ENCODE measurements at places on chromosomes 4 and X. TPM values are rescaled to one million over a fixed set of nuclear protein-coding genes. Genes with fewer than 3 reads are reported as not detected.

Gene ARHGEF38
- not detected for total RNA-seq

Gene GYPE
- total RNA-seq, result 3.0 TPM

Gene MEPE
- total RNA-seq, result 0.06 TPM

Gene TLR10
- total RNA-seq, result 1.9 TPM

Gene METTL14
- total RNA-seq, result 15.6 TPM

Gene COX7B2
- not detected for total RNA-seq

Gene GABRE
- 17.2 TPM for total RNA-seq

Gene DKC1
- total RNA-seq, result 20.1 TPM

Gene ALAS2
- total RNA-seq, result 49.0 TPM

Gene CT45A10
- total RNA-seq, result not detected

Gene FAM9B
- total RNA-seq, result not detected

Gene HMX1
- total RNA-seq, result 2.9 TPM

Gene FAM149A
- total RNA-seq, result 23.9 TPM

Gene PPP2R3B
- 35.8 TPM for total RNA-seq

Gene IQSEC2
- total RNA-seq, result 13.6 TPM

Gene AFAP1
- total RNA-seq, result 42.0 TPM

Gene GK2
- not detected for total RNA-seq

Gene TEX11
- total RNA-seq, result not detected

Gene NR0B1
- total RNA-seq, result 2.3 TPM

Gene DNASE1L1
- 24.6 TPM for total RNA-seq

Gene TSPAN7
- 177 TPM for total RNA-seq

Gene GPRIN3
- total RNA-seq, result 29.5 TPM

Gene KIF4A
- total RNA-seq, result 6.3 TPM

Gene MCF2
- total RNA-seq, result 5.3 TPM

Gene AP1AR
- total RNA-seq, result 17.3 TPM

Gene PDGFRA
- total RNA-seq, result 150 TPM

Gene LAMTOR3
- total RNA-seq, result 67.3 TPM

Gene XG
- total RNA-seq, result not detected

Gene CTAG1A
- not detected for total RNA-seq

Gene TMSB15C
- total RNA-seq, result 15.7 TPM

Gene CFAP99
- 6.4 TPM for total RNA-seq

Gene GAGE12J
- not detected for total RNA-seq

Gene MED28
- 26.4 TPM for total RNA-seq

Gene GUCY1A1
- 84.7 TPM for total RNA-seq

Gene FAM9C
- total RNA-seq, result 0.10 TPM

Gene SULT1E1
- 41.4 TPM for total RNA-seq

Gene HTN1
- not detected for total RNA-seq

Gene GYPB
- total RNA-seq, result 44.1 TPM

Gene ERAS
- total RNA-seq, result not detected

Gene SSX2
- total RNA-seq, result not detected

Gene DMD
- 51.9 TPM for total RNA-seq

All from spinal cord (tissue), 10 donors.